ENCODE measurements at places on chromosomes 7 and 10.

DNA sequence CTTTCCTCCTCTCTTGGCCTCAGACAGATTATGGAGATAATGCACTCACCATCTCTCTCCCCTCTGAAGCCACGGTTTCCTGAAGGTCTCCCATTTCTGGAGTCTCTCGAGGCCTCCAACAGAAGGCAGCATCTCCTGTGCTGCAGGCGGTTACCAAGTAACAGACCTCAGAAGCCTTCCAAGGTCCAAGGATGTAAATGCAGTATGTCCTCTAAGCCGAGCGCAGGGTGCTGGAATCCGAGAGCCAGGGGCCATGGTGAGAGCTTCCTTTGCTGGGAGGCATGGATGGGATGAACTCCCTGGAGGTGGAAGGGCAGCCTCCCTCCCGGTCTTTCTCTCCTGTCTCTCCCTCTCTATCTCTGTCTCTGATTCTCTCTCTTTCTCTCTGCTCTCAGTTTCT, 79.8 kb downstream of the ADARB2 start:
- no peak for DNase-seq

DNA sequence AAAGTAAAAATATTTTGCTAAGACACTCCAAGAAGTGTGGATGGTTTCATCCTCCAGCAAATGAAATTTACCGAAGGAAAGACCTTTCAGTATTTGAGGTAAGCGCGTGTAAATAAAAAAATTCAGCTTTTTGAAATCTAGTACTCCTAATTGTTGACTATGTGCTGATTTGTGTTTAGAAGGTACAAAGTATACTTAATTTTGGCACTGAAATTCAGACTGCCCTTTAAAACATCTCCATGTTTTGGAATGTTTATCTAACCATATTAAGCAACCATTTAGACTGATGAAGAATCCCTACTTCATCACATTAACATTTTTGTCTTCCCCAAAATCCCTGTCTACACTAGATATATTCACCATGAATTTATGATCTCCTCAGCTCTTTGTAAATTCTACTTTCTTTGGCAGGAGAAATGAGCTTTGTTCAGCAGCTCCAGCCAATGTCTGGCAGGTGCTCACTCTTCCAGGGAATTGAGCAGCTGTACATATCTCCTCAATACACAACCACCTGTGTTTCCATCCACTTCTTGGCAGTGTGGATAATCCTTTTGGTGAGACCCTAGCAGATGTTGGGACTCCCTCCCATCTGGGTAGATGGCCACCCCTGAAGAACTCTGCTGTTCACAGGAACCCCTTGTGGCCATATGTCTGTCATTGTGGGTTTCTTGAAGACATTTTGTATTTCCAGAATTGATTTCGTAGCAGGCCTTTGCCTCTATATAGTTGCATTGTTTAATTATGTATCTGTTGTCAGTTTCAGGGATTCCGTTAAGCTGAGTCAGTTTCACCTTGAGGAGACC, 129.4 kb upstream of the SAMD8 start:
- no peak for DNase-seq

DNA sequence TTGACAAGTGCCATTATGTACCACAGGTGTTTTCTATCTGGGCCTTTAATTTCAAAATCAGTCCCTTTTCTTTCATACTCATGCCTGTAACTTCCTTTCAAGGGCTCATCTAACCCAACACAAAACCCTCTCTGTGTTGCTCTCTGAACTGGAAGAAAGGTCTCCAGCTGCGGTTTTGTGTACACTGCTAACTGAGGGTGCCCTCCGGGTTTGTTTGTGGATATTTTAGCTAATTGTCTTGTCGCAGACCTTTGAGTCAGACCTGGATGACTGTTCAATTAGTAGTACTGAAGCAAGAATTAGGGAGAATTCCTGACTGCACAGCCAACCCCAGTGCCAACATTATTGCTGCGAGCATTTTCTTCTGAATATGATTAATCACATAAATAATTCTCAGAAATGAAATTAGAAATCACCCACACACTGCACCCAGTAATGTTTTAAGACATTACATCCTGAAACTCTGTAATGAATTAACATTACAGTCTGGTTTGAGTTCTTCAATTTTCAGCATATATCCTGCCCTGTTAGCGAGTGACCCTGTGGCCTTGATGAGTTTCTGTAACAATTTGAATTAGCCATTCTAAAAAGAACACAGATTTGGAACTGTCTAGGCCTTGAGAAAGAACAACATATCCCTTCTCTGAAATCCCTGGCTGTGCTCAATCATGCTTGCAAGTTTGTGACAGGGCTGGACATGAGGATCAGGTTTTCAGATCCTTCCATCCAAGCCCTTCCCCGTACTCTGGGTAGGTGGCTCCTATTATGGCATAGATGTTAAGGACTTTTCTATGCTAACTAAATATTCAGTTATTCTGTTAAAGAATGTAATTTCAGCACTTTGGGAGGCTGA, 460.1 kb downstream of the PLXDC2 start:
- DNase-seq = no peak

DNA sequence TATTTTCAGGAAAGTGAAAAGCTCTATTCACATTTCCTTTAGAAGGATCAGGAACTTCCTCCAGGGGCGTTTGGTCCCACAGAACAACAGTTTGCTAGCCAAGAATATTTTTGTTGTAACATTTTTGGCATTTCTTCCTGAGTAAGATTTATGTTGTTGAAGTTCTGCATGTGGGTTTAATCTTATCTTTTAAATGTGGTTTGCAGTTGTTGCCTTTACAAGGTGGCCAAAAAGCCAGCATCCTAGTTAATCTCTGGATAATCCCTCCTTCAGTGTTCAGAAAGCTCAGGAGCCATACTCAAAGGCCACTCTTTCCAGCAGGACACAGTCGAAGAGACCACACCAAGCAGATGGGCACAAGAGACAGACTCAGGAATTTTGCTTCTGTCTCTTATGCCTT, 30.0 kb downstream of the SLC26A4 start:
- DNase-seq = no peak

GRCh38 chr7:22295402-22296264, 61.3 kb downstream of the RAPGEF5 start:
- no peak for DNase-seq

GRCh38 chr10:92969151-92969550, 91.4 kb upstream of the CYP26C1 start:
- no peak for DNase-seq

DNA sequence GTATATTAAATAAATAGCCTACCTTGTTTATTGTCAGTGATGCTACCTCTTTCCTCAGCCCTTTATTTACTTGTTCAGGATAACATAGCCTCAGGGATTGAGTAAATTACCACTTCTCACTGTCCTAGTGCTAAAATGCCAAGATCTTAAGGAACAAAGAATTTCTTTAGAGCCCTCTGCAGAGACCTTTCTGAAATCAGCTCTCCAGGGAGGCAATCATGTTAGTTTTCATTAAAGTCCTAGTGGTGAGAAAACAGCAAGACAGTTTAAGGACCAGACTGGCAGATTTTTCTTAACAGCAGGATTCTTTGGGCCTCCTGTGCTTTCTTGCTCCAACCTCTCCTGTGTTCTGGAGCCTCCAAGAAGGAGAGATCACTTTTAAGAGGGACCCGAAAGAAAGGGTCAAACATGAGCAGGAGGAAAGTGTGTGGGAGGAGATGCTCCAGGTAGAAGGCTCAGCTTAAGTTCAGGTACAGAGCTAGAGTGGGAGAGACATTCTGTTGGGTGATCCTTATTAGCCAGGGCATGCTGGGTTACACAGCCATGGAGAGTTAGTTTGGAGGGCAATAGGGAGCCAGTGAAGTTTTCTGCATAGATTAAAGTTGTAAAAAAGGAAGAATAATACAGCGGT, 1.2 kb upstream of the PLCE1 start:
- DNase-seq = no peak

- no peak for DNase-seq
These were observed 16.7 kb upstream of the TMEM106B start for GRCh38 chr7:12194426-12194825.

DNA sequence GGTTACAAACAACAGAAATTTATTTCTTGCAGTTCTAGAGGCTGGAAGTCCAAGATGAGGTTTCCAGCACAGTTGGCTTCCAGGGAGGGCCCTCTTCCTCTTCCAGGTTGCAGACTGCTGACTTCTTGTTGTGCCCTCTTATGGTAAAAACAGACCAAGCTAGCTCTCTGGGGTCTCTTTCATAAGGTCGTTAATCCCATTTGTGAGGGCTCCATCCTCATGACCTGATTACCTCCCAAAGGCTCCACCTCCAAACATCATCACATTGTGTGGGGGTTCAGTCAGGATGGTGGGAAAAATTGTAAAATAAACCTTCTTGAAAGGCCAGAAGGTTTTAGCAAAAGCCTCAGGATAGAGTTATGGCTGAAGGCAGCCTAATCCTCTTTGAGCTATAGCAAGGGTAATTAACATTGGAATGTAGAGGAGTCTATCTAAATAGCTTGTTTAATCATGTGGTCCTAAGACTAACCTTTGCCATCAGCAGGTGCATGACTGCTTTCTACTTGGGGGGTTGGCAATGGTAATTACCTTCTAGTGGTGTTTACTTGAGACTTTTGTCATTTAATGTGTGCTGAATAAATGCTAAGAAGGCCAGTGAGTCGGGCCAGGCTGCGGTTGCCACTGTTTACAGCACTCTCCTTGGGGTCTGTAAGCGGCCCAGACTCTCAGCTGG, 80.8 kb downstream of the PPP1R17 start:
- DNase-seq = no peak

DNA sequence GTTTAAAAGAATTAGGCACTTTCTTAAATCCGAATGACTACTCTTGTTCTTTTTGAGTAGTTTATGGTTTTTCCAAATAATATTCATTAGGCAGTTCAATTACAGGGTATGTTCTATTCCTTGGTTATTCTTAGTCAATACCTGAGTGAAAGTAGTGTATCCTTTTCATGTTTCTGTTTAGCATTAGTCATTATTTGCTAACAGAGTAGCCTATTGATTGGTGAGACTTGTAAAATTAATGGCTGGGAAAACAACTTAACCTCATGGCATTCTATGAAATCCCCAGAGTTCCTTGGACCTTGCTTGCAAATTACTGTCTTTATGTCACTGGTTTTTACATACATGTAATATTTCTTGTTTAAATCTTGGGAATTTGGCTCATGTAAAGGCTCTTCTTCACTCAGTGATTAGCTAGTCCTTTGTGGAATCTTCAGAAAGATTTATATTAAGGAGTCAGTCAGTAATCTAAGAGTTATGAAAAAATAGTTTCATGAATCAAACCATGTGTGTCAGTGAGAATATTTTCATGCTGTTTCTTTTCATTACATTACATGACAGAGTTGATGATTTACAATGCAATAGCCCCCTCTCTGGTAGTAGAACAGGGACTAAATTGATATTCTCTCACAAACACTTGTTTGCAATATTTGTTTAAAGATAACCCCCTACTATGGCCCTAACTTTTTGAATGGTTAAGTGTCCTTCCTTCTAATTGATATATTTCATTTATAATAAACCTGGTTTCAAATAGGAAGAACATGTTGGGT, 81.5 kb upstream of the LRRTM3 start:
- DNase-seq = no peak

DNA sequence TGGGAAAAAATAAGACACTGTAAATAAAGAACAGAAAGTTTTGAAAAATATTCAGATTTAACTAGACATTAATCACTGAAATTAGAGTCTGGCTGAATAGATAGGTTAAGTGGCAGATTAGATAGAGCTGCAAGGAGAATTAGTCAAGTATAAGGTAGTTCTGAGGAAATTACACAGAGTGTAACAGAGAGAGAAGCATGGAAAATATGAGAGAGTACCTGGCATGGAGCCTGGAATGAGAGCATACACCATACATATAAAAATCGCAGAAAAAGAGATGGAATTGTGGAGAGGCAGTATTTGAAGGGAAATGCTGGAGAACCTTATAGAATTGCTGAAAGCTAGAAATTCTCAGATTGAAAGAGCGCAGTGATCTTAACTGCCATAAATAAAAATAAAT, 46.9 kb downstream of the ZNRF2 start:
- no peak for DNase-seq

DNA sequence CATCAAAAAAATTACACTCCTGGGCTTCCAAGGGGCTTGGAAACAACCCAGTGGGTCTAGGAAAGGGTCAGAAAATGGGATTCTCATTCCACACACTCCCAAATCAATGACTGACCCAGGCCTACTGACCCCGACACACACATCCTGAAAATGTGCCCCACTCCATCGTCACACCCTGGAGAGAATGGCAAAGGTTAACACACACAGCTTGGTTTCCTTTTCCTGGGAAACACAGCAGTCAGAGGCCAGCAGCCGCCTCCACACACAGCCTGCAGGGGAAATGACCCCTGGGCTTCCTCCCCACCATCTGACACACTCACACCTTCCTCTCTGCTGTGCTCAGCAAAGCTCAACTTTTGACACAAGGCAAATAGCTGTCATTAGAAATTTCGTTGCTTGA, 42.9 kb downstream of the SH3PXD2A start:
- DNase-seq = no peak

DNA sequence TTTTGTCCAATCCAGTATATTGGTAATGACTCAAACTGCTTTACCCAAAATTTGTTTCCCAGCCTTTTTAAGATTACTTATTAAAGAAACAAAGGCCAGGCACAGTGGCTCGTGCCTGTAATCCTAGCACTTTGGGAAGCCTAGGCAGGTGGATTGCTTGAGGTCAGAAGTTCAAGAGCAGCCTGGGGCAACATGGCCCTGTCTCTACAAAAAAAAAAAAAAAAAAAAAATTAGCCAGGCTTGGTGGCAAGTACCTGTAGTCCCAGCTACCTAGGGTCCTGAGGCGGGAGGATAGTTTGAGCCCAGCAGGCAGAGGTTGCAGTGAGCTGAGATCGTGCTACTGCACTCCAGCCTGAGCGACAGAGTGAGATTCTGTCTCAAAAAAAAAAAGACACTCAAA, 7.0 kb upstream of the ARHGAP12 start:
- no peak for DNase-seq

DNA sequence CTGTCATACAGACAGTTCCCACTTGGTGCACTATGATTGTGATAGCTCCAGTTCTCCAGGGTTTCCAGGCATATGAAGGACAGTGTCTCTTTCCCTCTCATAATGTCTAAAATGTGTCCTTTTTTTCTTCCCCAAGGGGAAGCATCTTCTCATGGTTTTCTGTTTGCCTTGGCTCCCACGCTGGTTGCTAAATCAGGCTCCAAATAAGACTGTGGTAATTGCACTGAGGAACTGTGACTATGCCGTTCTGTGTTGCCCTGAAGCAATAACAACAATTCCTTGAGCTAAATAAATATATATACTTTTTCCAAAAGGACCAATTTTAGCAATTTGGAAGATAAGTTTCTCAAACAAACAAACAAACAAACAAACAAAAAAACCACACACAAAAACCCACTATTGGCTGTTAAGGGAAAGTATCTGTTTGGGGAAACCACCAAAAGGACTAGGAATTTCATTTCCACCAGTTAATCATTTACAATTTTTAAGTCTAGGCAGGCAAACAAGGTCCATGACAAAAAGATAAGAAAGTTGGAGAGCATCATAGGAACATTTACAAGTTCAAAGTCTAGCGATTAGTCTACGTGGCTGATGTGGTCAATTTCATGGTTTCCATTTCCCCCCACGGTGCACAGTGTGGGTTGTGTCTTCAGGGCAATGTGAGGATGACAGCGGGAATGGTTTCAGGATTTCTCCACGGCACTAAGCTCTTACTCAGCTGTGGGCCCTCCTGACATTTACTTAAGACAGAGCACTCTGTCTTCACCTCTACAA, 62.4 kb downstream of the THNSL1 start:
- DNase-seq = no peak
